ENCODE measurements at places on chromosomes 1 and 21.

- DNase-seq = no peak
These were observed 42.8 kb upstream of the RASAL2 start for GRCh38 chr1:178051071-178051470.

DNA sequence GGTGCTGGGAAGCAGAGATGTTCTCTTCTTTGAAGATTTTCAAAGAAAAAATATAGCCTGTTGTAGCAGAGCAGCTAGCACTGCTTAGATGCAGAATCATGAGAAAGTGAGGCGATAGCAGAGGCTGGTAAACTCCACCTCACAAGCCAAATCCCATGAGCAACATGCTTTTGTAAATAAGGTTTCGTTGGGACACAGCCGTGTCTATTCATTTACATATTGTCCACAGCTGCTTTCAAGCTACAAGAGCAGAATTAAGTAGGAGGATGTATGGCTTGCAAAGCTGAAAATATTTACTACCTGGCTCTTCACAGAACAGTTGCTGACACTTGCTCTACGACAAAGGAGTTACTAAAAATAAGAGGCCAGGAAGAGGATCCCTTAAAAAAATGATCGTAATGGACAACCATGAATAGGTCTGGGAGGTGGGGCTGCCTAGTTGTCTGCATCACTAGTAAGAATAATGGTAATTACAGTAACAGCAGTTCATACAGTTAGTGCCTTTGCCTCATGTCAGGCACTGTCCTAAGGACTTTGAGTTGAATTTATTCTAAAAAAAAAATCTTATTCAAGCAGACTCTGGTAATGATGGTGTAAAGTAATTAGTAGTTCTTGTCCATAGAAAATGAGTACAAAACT is 622.0 kb downstream of the KIF26B start:
- DNase-seq = no peak

GRCh38 chr1:229378586-229379367 is 35.9 kb upstream of the CCSAP start:
- no peak for DNase-seq

DNA sequence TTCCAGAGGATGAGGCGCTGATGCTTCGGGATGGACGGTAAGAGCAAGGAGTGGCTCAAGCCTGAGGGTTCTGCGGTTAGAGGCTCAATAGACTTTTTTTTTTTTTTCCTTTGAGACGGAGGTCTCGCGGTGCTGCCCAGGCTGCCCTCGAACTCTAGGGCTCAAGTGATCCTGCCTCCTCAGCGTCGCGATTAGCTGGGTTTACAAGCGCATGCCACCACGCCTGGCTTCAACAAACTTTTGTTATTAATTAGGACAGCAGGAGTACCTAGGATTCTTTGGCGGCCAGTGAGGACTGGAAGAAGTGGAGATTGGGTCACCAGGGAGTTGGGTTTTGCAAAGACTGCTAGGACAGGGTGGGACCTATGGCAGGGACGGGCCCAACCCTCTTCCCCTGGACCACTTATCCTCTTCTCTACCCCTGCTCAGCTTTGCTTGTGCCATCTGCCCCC is 587 bp downstream of the SCNM1 start:
- DNase-seq = peak; percentile 91

GRCh38 chr1:23563755-23564374 is 4.6 kb upstream of the ID3 start:
- DNase-seq = no peak

GRCh38 chr1:54287176-54287650 is 87.2 kb downstream of the MRPL37 start:
- DNase-seq = peak; percentile 76

DNA sequence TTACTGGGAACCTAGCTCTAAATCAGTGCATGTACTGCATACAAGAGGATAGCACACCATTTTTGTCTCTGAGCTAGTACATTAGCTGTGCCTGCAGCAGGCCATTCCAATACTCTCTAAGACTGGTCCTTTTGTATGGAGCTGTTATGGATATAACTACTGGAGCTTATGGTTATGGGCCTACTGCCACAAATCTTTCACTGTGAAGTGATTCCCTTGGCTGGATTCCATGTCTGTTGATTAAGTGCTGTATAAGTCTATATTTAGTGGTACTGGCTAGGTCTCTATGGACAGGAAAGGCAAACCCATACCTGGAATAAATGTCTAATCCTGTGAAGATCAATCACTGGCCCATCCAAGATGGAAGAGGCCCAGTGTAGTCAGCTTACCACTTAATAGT is 12.0 kb downstream of the ZFYVE9 start:
- DNase-seq = peak; percentile 56

- DNase-seq = no peak
These were observed 8.6 kb downstream of the S100A9 start for GRCh38 chr1:153366261-153366660.

- peak; percentile 20 for DNase-seq
These were observed 27.7 kb upstream of the LY9 start for GRCh38 chr1:160768295-160768657.

GRCh38 chr1:97157991-97158390 is 436.4 kb downstream of the PTBP2 start:
- DNase-seq = no peak

- peak; percentile 94 for DNase-seq
These were observed 313.9 kb downstream of the BARHL2 start for GRCh38 chr1:90402893-90403849.

- DNase-seq = peak; percentile 88
These were observed 13.1 kb upstream of the SLC30A1 start for GRCh38 chr1:211591980-211592493.

DNA sequence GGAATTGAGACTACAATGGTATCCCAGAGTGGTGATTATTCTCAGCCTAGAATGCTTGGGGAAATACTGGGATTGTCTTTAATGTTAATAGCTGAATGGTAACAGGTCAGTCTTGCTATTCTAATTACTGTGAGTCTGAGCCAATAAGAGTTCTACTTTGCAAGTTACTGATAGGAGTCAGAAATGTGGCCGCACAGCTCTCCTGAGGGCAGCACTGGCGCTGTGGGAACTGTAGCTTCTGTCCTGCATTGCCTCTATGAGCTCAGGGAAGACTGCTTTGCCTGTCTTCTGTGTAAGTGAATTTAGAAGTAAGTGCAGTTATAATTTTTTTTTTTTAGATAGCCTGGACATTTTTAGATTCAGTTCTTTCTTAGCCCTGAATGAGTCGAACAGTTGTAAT is 10.0 kb upstream of the VAMP3 start:
- DNase-seq = no peak

DNA sequence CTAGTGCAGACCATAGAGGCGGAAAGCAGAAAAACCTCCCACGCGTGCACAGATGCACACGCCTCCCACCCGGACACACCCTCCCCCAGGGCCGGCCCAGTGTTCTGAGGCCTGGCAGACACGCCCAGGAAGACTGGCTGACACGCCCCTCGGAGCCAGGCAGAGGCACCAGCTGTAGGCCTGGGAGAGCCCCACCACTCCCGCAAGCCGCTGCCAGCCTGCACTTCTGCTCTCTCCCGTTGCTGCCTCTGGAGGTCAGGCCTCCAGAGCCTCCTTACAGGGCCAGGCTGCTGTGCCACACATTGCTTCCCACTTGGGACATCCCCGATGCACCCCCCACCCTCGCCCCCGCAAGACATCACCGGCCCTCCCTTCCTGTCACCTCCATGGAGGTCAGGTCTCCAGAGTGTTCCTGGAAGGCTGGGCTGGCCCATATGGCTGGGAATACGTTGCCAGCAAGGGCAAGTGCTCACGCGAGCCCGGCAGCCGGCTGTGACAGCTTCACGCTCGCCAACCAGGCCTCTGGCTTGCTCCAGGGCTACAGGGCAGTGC is 40.4 kb downstream of the CASZ1 start:
- DNase-seq = peak; percentile 15

DNA sequence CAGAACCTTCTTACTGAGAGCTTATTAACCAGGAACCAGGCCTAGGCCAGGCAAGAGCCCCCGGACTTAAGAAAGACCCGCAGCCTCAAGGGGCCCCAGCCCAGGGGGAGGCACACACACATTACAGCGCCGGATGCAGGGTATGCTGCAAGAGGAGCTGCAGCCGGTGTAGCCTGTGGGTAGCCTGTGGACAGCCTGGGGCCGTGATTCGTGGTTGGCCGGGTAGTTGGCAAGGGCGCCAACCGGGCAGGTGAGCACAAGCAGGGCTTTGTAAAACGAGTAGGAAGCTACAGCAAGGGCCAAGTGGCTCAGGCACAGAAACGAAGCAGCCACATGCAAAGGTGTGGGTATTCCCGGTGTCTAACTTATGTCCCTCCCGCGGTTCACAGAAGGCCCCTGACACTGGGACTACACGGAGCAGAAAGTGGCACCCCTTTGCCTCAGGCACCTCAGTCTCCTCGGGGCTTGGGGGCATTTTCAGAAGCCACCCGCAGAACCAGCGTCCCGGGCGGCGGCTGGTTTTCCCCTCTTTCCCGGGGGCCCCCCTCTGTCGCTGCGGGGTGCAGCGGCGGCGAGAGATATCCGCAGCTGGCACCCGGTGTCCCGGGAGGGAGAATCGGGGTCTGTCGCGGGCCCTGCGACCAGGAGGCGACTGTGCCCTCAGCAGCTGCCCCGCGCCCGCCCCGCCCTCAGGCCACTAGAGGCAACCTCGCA is 40.8 kb downstream of the KIAA1614 start:
- no peak for DNase-seq

- no peak for DNase-seq
These were observed 49.5 kb upstream of the LRRN2 start for GRCh38 chr1:204735042-204735441.

DNA sequence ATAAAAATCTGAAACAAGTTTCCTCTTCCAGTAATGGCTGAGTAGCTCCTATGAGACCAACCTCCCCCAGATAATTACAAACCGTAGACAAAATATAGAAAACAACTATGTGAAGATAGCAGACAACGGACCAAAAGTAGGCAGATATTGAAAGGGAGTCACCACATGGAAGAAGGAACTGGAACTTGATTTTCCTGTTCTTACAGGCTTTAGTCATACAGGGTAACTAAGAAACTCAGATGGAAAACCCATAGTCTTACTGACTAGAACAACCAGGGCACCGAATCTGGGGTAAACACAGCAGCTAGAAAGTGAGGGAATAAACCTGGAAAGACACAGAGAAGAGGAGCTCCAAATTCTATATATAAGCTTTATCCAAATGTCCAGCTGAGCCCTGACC is 26.0 kb downstream of the LMX1A start:
- DNase-seq = no peak

- no peak for DNase-seq
These were observed 17.3 kb downstream of the CD58 start for GRCh38 chr1:116553386-116554115.

DNA sequence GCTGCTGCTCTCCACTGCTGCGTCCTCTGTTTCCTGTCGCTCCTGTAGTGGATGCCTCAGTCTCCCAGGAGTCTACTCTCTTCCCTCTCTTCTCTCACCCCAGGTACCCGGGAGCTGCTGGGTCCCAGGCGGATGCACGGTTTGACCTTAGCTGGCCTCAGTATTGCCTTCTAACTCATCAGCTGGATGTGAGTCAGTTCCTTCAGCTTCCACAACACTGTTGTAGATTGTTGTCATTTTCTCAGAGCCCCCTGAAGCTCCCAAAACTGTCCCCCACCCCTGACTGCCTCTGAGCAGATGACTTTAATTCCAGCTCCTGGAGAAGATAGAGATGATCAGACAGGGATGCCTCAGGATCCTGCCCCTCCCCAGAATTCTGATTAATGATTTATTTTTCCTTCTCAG is 7.2 kb downstream of the CNIH3 start:
- peak; percentile 69 for DNase-seq

- DNase-seq = no peak
These were observed 304.3 kb upstream of the ESRRG start for GRCh38 chr1:217027403-217028080.

- DNase-seq = no peak
These were observed 948 bp downstream of the FBXO2 start for GRCh38 chr1:11653101-11653860.

DNA sequence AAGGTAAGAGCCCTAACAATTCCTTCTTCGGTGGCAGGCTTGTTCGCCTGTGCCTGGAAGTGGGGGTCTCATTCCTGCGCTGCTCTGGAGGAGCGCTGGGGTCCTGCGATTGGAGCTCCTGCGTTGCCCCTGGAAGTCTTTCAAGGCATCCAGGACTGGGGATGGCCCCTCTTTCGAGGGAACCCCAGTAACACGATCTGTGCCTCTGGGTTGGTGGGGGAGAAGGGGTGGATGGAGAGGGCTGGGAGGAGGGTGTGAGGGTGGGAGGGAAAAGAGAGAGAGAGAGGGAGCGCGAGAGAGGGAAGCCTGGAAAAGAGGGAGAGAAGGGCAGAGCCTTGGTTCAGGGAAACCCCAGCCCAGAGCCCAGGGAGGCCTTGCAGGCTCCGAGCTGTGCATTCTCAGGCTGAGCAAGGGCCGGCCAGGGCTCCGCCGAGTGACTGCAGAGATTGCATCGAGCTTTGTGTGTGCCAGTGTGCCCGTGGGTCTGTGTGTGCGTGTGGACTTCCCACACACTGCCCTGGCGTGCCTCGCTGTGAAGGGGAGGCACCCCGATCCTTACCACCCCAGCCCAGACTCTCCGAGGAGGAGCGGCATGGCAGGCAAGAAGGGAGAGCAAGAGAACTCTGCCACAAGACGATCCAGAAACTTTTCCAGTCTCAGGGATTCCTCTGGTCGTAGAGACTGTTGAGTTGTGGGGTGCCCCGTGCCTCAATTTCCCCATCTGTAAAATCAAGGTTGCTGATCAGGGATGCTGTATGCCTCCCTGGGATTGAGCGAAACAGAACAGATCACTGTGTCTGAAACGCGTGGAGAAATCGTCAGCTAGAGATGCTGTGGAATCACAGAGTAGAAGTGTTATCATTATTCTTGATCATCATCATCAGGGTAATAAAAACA is 619 bp downstream of the BCL9 start:
- DNase-seq = peak; percentile 42

- no peak for DNase-seq
These were observed 85.9 kb downstream of the PSMG1 start for GRCh38 chr21:39097335-39097861.

DNA sequence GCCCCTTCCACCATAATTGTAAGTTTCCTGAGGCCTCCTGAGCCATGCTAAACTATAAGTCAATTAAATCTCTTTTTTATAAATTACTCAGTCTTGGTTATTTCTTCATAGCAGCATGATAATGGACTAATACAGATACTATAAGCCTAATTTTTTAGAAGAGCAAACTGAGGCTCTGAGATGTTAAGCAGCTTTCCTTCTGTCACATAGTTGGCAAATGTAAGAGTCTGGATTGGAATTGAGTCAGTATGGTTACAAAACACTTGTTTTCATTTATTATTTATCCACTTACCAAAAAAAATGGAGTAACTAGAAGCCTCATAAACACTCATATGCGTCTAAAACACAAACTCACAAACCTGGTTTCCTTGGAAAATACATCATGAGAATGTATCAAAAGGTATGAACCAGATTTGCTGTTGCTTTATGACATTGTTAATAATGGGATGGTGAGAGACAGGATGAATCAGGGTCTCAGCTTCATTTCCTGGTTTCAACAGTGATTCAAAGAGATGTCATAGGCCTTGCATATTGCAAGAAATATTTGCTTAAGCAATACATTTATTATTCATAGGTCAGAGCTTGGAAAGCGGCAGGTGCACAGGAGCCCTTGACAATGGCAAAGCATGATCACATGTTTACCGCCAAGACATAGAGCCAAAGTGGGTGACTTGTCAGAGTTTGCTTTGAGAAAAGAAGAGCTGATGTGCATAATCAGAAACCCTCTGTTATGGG is 221.5 kb downstream of the GRIK1 start:
- peak; percentile 7 for DNase-seq

Data from iris pigment epithelial cell (primary cell).